ENCODE measurements at places on chromosomes 13 and 19.
A peak's percentile ranks its signal among the peaks of the same experiment; 100 is the strongest.

GRCh38 chr13:48318377-48318811 is 14.8 kb downstream of the RB1 start:
- no peak for DNase-seq

DNA sequence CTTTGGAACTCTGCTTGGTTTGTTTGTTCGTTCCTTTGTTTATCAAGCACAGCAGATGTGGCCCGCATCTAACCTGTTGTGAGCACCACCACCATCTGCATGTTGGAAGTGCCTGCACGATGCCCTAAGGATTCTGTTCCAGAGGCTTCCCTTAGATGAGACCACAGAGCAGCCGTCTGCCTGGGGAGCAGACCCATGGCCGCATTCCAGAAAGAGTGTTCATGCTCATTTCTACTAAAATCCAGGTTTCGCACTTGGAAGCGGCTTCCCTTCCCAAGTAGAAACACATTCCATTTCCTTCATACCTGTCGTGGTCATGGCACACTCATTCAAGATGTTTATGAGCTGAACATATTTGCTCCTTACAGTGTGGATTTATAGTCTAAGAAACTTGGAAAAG is 27.2 kb downstream of the COL4A2 start:
- no peak for DNase-seq

DNA sequence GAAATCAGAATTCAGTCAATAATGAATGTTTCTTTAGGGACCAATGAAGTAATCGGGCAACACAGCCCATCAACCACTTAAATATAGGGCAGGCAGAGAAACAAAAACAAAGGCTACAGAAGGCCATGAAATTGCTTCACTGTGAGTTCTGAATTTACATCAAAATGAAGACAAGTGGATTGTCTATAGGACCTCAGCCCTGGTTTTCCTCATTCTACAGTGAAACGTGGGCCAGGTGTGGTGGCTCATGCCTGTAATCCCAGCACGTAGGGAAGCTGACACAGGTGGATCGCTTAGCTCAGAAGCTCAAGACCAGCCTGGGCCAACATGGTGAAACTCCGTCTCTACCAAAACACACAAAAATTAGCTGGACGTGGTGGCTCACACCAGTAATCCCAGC is 416.0 kb downstream of the KLF12 start:
- no peak for DNase-seq

DNA sequence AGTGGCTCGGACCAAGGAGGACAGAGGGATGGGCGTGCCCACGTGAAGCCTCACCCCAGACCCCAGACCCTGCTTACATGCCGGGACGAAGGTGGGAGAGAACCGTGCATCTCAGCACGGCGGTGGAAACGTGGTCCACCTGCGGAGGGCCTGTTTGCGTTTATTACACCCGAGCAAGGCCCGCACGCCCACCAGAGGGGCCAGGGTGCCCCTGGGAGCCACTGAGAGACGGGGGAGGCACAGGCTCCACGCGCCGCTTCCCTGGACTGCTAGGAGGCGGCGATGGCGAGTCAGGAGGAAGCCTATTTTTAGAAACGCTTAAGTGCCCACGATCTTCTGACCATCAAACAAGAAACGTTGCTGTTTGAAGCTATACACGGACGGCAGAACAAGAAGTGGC is 80.7 kb downstream of the ATP11A start:
- DNase-seq, result no peak

GRCh38 chr19:12665281-12665573 is 1.3 kb downstream of the MAN2B1 start:
- no peak for DNase-seq

DNA sequence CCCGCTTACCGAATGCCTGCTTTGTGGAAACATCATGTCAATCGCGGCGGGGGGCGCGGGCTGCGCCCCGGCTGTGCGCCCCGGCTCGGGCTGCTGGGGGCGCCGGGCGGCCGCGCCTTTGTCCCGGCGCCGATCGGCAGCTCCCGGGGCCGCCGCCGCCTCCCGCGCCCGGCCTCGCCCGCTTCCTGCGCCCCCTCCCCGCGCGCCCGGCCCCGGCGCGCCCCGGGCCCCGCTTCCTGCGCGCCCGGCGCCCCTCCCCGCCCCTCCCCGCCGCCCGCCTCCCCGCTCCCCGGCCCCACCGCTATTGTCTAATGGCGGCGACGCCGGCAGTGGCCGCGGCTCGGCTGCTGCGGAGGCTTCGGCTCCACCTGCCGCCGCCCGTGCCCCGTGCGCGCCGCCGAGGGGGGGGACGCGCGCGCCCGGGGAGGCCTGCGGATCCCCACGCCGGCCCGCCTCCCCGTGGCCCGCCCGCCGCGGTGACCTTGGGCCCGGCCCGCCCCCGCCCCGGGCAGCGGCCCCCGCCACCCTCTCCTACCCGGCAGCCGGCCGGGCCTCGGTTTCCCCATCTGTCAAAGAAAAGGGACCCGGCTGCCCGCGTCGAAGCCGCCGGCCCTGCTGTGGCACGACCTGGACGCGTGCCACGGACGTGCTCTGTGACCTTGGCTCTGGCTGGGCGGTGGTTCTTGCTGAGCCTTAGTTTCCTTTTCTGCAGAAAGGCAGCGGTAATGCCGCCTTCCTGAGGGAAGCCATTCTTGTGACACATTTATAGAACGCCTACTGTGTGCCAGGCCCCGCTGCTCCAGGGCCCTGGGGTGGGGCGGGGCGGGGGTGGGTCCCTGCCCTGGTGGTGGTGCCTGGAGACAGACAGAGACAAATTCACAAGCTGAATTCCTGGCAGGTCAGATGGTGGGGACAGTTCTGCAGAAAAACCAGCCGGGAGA is at the start of gene TLE5:
TSS of gene TLE5 (minus strand) at position 331 of the 941 bp plus-strand sequence. CDS start at position 36, 295 bp downstream.
- no peak for DNase-seq

DNA sequence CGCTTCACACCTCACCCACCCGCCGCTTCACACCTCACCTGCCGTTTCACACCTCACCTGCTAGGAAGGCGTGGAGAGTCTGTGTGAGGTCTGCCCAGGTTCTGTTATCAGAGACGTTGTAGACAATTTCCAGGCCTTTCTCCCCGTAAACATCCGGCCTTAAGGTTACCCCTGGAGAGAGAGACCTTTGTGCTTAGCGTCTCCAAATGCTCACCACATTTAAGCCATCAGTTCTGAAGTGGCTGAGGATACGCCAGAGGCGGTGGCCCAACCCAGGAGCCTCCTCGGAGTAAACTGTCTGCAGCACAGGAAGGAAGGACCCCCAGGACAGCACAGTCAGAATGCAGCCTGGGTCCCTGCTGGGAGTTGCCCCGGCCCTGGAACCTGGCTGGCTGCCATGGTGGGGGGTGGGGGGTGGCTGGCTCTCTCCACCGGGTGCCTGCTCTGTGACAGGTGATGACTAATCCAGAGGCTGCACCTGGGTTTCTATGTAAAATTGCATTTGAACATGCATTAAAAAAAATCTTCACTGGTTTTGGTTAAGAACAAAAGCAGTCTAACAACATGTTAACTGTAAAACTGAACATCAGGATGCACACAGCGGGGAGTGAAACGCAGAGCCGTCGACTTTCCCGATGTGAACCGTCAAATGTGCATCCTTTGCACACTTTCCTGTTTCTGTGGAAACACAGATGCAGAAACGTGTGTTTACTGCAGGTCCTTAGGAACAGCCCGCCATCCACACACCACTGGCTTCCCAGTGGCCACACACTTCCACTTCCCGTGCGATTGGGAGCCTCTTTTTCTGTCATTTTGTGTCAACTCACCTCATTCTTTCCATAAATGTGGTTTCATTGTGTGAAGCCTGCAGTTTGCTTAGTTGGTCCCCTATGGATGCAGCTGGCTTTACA is 4.5 kb downstream of the ATP4B start:
- DNase-seq, result peak; percentile 7

DNA sequence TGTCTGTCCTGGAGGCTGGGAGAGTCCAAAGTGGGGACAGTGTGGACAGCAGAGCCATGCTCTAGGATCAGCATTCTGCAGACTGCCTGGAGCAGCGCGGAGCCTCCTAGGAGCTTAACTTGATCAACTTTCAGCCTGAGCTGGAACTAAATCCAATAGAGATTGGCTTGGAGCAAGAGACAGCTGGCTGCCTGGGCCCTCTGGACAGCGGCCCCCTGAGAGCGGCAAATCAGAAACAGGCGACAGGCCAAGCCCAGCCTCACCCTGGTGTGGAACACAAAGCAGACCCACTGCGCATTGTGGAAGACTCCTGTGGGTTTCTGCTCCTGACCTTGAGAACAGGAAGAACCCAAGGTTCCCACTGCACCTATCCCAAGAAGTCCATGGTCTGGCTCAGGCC is 462.2 kb downstream of the TSHZ3 start:
- no peak for DNase-seq

DNA sequence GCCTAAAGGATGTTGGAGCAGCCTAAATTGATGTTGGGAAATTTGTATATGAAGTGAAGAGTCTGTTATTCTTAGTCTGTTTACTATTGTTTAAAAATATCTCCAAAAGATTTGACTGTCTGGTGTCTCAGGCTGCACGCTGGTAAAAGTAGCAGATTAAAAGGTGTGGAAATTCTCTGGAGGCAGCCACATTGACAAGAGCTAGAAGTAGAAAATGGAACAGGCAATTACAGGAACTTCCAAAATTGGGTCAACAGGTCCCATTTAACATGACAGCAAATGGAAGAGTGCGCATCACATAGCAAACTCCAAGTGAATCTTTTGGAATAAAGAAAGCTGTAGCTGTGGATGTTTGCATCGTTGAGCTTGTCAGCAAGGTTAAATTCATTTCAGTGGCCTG is 138.3 kb downstream of the MTUS2 start:
- DNase-seq, result no peak

DNA sequence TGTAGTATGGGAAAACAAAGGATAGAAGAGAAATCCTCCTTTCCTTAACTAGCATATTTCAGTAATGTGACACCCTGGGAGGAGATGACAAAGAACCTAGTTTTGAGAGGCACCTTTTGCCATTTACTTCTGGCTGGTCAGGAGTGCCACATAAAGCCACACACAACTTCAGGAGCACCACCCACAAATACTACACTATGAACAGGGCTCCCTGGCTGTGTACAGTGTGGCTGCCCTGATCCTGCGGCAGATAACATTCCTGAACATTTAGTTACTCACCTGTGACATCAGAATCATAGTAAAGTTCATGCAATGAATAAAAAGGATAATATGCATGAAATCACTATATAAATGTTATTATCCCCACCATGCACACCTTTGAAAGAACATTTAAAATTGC is 17.4 kb upstream of the IRS2 start:
- no peak for DNase-seq

- peak; percentile 40 for DNase-seq
Observed at GRCh38 chr19:17646441-17646840, 41.7 kb downstream of the UNC13A start.

DNA sequence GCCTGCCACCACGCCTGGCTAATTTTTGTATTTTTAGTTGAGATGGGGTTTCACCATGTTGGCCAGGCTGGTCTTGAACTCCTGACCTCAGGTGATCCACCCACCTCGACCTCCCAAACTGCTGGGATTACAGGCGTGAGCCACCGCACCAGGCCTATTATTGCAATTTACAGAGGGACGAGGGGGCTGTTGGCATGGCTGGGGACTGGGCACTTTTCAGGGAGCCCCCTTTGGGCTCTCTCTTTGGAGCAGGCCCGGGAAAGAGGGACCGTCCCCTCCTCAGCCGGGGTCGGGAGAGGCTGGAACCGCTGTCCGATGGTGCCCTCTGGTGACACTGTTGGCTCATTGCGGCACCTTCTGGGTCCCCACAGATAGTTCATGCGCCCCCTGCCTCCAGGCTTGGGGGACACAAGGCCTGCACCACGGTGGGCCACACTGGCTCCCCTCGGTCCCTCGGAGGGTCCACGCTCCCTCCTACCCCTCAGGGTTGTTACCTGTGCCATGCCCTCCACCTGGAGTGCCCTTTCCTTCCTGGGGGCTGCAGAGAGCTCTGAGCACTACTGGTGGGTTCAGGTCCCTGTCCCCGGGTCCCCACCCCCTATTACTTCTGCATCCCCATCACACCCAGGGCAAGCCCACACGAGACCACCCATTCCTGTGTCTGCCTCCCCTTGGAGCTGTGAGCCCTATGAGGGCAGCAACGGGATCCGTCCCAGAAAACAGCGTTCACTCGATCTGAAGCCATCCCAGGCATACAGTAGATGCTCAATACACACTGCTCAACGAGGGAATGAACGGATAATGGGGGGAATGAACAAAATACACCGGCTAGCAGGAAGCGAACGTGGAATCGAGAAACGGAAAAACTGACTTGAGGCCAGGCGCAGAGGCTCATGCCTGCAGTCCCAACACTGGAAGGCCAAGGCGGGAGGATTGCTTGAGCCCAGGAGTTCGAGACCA is 12.5 kb downstream of the FEM1A start:
- peak; percentile 93 for DNase-seq

GRCh38 chr19:10611907-10612306 is 13.4 kb upstream of the SLC44A2 start:
- DNase-seq, result no peak

DNA sequence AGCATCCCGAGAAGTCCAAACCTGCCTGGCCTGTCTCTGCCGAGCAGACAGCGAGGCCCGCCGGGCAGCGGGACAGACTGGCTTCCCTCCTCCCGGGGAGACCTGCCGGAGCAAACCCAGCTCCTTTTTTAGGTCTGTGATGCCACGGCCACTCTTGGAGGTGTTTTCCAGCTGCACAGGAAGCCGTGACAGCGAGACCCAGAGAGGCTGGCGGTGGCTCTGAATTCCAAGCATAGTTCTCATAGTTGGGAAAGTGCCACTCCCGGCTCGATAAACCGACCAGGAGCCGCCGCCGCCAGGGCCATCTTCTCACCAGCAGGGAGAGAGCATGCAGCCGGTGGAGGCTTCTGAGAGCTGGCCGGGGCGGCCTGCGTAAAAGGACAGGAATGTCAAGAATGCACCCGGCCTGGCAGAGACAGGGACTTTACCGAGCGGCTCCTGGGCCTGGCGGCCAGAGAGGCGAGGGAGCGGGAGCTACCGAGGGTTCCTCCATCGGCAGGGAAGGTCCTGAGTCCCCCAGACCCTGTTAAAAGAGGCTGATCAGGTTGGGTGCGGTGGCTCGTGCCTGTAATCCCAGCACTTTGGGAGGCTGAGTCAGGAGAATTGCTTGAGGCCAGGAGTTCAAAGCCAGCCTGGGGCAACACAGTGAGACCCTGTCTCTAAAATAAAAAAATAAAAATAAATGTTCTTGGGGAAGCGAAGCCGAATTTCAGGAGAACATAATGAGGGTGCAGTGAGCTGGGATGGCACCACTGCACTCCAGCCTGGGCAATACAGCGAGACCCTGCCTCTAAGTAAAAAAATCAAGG is 64.9 kb downstream of the GADD45B start:
- DNase-seq, result peak; percentile 97

DNA sequence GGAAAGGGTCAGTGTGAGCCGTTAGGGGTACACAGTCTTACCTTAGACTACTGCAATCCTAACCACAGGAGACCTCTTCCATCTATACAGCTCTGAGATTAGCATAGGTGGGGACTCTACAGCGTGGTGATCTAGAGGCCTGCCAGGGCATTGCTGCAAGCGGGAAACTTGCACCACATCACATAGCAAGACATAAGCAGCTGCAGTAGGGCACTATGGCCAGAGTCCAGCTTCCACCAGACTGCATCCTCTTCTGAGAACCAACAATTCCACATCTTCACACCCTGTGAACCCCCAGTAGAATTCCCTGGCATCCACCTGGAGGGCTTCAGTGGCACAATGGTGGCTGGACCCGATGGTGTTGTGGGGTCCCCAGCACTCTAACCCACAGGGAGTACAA is 1564.3 kb upstream of the PRR20A start:
- DNase-seq, result no peak

Data from WTC11 (cell line).